ENCODE measurements at places on chromosomes 4 and X.
A peak's percentile ranks its signal among the peaks of the same experiment; 100 is the strongest.

DNA sequence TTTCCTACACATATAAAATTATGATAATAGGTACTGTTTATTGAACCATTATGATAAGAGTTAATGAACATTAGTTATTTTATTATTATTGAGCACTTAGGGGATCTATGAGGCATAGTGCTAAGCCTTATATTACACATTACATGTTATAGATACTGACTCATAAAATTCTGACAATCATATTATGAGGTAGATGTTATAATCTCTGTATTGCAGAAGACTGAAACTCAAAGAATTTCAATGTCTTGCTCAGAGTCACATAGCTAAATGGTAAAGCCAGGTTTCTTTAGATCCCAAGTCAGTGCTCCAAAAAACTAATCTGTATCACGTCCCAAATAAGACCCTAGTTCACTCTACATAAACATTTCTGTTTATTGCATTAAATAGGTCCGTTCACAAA lies 207.2 kb upstream of the CNKSR2 start:
- DNase-seq, result no peak

DNA sequence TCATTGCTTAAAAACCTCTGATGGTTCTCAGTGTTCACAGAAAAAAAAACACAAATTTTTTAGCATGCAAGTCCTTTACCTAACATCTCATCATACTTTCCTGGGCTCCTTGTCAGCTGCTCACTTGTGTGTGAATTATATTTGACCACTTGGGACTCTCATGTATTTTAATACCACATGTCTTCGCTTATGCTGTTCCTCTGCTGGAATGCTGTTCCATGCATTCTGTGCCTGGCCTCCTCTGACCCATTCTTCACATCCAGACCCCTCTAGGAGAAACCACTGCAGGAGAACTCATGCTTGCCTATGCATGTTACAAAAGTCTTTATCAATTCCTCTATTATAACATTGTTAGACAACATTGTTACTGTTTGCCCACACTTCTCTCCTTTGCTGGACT lies 157.6 kb downstream of the PDGFRA start:
- no peak for DNase-seq

GRCh38 chr4:12050357-12050756 lies 621.7 kb upstream of the HS3ST1 start:
- DNase-seq, result no peak

DNA sequence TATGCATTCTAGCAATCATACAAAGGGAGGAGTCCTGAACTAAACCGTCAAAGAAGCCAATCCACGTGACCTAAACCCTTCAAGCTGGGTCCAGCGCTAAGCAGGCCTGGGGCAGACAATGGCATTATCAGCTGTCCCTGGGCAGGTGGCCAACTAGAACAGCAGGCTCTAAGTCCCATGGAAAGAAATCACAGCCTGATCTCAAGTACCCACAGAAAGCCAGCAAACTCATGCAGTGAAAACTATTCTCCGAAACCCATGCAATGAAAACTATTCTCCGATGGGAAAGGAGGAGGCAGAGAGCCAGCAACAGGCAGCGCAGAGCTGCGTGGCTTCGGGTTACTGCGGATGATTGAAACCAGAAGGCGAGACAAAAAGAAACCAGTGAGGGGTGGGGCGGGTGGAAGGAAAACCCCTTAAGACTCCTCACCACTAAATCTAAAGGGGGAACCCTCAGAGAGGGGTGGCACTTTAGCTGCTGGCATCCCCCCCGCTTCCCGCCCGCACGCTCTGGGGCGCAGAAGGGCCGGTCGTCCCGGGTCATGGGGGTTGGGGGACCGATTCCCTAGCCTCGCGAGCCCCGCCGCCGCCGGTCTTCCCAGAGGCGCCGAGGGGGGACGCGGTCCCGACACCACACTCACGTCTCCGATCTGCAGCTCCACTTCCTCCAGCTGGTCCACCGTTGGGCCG lies 567 bp downstream of the C4orf46 start:
- peak; percentile 70 for DNase-seq

DNA sequence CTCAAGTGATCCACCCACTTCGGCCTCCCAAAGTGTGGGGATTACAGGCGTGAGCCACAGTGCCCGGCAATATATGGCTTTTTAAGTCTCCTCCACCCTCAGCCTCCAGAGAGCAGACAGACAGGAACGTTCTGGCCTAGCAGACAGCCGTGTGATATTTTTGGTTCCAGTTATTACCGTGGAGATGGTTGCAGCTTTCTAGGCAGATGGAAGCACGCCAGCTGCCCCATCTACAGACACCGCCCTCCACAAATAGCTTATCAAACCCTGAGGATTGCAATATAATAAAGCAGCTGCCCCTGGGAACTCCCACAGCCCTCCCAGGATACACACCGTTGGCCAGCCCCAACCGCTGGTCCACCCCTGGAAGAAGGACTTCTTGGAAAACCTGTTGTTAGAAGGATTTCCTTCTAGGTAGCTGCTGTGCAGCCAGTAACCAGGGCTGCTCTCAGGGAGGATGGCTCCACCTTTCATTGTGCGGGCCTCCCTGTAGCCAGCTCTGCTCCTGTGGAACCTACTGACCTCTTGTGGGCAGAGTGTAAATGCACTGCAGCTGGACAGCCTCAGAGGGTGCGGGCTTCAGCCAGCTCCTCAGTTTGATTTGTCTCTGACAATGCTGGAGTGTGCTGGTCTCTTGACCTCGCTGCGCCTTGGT lies 44.0 kb downstream of the SLC25A5 start:
- peak; percentile 64 for DNase-seq

DNA sequence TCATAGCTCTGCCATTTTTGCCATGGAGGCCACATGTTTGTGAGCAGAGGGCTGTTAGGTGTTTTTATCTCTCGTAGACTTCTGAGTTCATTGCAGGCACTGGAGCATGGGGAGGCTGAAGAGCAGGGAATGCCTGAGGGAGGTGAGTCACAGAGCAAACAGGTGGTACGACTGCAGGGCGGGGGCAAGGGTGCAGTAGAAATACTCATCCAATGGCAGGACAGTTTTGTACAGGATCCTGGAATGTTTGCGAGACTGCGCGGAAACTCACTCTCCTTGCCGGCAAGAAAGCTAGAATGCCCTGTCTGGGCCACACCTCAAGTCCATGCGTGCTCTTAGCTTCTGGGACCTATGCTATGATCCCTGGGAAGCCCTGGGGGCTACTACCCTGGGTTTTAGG lies 20.0 kb upstream of the VCX2 start:
- DNase-seq, result no peak

- peak; percentile 53 for DNase-seq
Observed at GRCh38 chr4:74330295-74330750, 22.1 kb downstream of the EPGN start.

DNA sequence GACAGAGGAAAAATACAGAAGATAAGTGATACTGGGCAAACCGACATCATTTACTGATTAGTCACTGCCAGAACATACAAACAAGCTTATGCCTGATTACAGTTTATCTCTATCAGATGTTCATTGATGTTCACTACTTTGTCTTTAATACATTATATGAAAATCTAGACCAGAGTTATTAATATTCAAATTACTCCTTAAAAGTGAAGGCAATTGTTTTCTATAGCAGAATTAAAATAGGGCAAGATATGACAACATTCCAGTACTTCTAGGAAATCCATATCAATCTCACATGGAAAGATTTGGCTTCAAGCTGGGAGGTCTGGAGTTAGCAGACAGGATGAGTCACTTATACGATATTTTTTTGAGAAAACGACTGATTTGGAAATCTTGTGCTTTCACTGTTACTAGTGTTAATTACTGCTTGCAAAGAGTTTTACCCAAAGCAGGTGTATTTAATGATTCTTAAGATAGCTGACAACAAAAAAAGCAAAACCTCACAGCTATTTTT lies 31.8 kb downstream of the HPGD start:
- DNase-seq, result peak; percentile 78

GRCh38 chr4:159175085-159175988 lies 72.5 kb downstream of the RAPGEF2 start:
- peak; percentile 80 for DNase-seq

DNA sequence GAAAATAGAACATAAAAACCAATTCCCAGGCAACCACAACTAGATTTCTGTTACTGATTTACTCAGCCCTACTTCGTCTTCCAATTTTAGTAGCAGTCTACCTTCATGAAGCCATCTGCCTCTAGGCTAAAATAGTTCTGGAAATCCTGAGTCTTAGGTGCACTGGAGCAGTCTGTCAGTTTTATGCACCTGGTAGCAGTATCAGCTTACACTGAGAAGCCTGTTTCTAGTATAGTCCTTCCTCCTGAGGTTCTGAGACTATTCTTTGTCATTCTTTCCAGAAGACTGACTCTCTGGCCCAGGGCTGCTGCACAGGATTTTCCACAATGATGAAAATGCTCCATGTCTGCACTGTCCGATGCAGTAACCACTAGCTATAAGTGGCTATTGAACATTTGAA lies 16.9 kb upstream of the HPRT1 start:
- DNase-seq, result no peak

DNA sequence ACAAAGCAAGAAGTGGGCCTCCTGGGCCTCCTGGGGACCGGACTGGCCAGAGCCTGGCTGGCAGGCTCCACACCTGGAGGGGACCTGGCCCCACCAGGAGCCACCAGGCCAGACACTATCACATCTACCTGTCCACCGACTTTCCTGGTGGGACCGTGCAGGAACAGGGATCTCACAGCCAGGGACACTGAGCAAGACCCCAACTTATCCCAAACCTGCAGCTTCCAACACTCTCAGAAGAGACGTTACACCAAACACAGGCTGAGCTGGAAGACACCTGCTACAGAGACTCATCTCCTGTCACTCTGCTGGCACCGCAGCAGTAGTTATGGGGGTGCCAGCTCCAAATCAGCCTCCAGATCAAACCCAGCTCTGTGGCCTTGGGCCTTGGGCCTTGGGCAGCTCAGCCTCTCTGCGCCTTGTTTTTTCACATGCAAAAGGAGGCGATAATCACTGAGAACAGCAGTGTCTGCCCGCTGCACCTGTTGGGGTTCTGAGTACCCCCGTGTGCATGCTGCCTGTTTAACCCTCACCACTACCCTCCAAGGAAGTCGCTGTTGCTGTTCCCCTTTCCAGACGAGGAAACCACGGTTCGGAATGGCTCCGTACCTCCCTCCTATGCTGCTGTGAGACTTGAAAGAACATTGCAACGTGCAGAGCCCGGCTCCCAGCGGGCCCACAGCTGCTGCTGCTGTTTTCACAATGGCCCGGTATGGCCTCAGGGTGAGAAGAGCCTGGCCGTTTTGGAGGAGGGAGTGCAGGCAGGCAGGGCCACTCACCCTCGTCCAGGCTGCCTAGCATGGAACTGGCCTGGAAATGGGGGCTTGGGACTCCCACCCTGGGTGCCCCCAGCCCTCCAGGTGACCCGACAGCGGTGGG lies 69.6 kb downstream of the ADRA2C start:
- no peak for DNase-seq

- no peak for DNase-seq
Observed at GRCh38 chr4:76589402-76589801, 154.4 kb downstream of the SHROOM3 start.

DNA sequence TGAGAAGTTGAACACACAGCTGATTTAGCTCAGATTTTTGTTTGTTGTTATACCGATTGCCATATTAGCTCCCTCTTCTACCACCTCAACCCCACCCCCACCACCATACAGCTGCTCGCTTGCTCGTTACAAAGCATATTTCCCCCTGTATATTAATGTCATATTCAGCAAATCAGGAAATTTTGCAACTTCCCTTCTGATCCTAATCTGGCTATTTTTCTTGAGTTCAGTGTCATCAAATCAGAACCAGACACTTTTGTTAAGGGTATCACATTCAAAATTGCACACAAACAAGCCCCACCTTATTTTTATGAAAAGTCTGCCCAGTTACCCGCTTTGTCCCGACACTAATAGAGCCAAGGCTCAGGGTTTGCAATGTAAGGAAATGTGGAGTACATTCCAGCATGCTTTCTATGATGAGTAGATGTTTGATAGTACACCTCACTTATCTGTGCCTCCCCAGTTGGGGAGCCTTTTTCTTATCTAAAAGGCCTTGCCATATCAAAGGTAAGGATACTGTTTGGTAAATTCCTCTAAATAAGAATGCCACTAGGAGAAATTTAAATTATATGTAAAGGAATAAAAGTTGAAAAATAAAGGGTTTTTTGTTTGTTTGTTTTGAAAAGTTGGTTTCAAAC lies 212.2 kb downstream of the CBR4 start:
- DNase-seq, result no peak

GRCh38 chr4:146647615-146648460 lies 9.1 kb downstream of the POU4F2 start:
- DNase-seq, result no peak

GRCh38 chr4:177051473-177052060 lies 258.1 kb upstream of the NEIL3 start:
- peak; percentile 40 for DNase-seq

- DNase-seq, result peak; percentile 11
Observed at GRCh38 chrX:108664701-108665100, 71.7 kb downstream of the IRS4 start.

DNA sequence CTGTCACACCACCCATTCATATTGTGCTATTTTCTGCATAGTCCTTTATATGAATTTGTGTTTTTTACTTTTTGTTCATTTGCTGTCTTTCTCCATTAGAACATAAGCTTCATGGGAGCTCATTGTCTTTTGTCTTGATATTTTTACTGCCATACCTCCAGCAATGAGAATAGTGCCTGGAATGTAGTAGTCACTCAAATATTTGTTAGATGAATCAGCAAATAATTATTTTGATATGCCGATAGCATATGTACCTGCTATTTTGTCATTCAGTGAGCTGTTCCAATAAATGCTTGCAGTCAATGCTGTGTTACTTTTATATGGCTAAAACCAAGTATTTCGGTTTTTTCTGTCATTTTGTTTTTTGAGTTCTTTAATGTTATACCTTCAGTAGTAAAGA lies 43.5 kb upstream of the SLC25A31 start:
- no peak for DNase-seq

GRCh38 chr4:169098532-169098931 lies 88.5 kb upstream of the CBR4 start:
- DNase-seq, result peak; percentile 73

- no peak for DNase-seq
Observed at GRCh38 chrX:16114611-16115010, 8.8 kb upstream of the GRPR start.

GRCh38 chrX:131841496-131842437 lies 181.3 kb upstream of the STK26 start:
- peak; percentile 50 for DNase-seq

DNA sequence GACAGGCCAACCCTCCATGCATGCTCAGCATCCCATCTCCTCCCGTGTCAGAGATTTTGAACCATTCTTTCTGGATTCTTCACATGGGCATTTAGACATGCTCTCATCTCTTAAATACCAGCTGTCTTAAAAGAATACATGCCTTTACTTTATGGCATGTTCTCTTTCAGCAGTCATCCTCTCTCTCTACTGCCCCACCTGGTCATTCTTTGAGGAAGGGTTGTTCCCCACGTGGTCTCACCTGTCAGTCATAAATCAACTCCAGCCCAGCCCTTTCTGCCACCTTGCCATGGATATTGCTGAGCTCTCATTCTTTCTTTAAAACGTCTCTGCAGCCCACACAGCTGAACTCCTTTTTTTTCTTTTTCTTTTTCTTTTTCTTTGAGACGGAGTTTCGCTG lies 111.3 kb downstream of the ARHGAP10 start:
- DNase-seq, result peak; percentile 48

DNA sequence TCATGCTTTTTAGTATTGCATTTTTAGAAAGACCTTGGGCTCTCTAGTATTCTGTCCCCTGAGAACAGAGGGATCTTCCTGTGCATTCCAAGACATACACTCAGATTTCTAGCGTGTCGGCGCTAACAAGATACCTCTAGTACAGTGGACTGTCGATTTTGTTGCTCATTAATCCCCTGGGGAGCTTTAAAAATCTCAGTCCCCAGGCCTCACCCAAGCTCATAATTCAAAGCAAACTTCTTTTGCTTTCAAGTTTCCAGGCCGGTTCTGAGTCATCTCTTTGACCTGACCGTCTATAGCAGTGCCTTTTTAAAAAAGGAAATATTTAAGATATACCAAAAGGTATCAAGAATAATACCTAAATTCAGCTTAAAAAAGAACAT lies 137.0 kb downstream of the AMMECR1 start:
- peak; percentile 40 for DNase-seq
